ENCODE measurements at places on chromosomes 1 and 21.

DNA sequence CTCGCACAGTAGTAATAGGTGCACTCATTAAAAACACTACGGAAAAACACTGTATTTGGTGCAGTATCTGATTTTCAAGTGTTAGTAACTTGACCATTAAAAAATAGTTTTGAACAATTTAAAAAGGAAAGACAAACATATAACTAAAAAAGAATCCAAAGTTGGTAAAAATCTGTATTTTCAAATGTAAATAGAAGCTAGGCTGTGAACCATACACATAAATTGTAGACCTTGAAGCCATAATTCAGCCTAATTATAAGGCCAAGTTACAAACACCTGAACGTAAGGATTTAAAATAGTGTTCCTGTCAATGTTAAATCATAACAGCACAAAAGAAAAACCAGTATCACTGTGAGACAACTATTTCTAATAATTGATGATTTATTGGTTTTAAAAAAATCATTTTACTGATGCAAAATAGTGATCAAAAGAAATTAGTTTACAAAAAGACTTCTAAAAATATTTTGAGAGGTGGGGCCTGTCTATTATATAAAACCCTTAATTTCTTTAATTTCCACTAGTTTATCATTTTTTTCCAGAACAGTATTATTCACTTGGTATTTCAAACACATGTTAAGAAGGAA lies 4.5 kb downstream of the IRF2BP2 start:
- no peak for DNase-seq

- DNase-seq, result no peak
These were observed 89.2 kb downstream of the RIPK4 start for GRCh38 chr21:41677671-41678015.

GRCh38 chr1:228210076-228210651 lies 2.3 kb downstream of the OBSCN start:
- no peak for DNase-seq

GRCh38 chr1:17094664-17095063 lies 24.6 kb downstream of the PADI2 start:
- no peak for DNase-seq

DNA sequence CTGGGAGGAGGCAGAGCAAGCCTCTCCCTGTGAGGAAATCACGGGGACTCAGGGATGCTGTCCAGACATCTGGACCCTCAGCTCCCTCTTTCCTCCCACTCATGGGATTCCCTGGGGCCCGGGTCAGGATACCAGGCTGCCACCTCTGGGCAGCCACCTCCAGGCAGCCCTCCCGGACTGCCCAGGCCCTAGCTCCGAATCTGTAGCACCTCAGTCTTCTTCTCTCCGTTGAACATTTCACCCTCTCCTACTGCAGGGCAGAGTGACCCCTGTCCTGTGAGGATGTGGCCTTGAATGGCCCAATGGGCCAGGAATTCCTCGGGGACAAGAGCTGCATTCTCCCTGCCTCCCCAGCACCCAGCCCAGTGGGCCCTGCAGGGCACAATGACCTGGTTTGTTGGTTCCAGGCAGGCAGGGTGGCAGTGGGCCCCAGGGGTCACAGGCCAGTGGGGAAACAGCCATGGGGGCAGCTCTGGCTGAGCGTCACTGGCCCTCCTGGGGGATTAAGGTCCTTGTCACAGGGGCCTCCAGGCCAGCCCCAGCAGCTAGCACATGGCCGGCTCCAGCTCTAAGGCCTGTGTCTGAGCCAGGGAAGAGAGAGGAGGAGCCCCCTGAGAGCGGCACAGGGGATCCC lies 9.5 kb upstream of the TTC34 start:
- DNase-seq, result no peak

DNA sequence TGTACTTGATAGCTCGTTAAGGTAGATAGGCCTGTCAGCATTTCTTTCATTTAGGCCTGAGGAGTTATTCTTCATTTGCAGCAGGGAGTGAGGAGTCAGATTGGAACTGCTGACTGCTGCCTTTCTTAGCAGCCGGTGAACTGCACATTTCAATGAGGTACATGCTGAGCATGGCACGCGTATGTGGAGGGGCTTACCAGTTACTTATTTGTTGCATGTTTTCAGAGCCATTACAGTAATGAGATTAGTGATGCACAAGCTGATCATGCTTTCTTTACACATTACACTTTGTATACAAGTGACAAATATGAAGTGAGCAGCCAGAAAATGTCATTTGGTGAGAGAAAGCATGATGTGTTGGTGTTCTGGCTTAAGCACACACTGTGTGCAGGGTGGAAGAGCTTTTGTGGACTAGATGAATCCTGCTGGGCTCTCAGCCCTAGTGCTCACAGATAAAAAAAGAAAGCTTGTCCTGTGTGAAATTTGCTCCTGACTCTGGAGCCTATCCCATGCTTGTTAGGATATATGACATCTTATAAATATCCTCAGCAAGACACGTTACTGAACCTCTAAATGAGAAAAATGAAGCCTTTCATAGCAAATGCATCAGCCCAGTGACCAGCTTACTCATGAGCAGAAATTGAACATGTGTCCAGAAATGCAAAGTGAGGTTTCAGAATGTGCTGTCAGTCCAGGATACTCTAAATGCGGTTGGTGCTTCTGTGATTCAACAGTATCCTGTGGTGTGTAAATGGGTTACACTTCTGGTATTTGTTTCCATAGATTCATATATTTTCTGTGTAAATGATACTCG lies 574.7 kb upstream of the ADGRL2 start:
- no peak for DNase-seq

Data from right lobe of liver (tissue), 6 donors.